KBM-7 (cell line): ENCODE measurements at places on chromosomes 7 and 10.

GRCh38 chr7:1603346-1604225 lies 33.8 kb upstream of the PSMG3 start:
- no peak for DNase-seq

- peak; percentile 45 for DNase-seq
Measured at GRCh38 chr10:118034791-118035261, 11.9 kb downstream of the RAB11FIP2 start.

DNA sequence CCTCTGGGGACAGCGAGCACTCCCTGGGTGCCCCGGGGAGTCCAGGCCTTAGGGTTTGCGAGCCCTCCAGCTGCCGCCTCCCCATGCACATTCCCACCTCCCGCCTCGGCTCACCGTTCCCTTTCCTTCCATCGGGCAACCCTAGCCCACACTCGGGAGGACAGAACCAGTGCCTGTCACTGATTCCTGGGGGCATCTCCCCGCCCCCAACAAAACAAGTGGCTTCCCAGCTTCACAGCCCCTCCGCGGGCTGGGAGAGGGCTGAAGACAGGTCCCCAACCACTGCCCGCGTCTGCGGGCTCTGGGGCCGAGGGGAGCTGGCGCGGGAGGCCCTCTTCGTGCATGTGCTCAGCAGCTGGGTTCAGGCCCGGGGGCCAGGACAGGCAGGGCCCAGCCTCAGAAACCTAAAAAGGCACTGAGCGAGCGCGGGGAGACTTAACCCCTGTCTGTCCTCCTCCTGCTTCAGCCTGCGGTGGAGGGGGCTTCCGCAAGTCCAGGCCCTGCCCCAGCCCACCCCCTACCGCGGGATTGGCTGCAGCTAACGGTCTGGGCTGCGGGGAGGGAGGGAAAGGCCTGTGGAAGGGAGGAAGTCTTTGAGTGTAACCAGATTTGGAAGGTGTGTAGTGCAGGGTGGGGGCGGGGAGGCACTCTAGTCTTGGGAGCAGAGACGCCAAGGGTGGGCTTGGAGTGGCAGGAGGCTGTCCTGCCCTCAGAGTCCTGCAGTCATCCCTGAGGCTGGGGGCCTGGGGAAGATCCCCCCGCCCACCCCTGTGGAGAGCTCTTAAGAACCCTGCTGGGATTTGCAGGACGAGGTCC lies 1.2 kb downstream of the FLNC start:
- peak; percentile 92 for DNase-seq

DNA sequence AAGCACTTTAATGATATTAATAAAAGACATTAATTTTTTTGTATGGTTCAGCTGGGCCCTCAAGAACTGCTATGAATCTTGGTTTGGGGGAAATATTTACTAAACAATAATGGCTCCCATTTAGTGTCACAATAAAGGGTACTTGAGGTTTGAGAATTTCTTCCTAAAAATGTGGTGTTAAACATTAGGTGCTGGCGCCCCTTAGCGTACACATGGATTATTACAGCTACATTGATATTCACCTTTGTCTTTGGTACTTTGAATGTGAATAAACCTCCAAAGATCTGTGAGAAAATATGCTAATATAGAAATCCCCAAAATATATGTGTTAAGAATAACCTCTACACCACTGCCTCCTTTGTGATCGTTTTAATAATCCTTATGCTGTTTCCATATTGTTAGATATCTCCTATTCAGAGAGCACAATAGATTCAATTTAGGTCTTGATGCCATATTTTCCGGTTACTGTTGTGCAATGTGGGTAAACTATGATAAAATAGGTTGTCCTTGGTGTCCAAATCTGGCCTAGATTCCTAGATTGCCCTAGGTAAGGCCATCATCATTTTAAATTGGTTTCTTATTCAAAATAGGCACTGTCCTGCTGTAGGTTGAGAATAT lies 161.8 kb upstream of the CACNA2D1 start:
- DNase-seq = peak; percentile 68

GRCh38 chr10:65534771-65535170 lies 1391.1 kb upstream of the LRRTM3 start:
- no peak for DNase-seq

- DNase-seq = no peak
Measured at GRCh38 chr7:80264769-80265495, 130.3 kb downstream of the GNAI1 start.

DNA sequence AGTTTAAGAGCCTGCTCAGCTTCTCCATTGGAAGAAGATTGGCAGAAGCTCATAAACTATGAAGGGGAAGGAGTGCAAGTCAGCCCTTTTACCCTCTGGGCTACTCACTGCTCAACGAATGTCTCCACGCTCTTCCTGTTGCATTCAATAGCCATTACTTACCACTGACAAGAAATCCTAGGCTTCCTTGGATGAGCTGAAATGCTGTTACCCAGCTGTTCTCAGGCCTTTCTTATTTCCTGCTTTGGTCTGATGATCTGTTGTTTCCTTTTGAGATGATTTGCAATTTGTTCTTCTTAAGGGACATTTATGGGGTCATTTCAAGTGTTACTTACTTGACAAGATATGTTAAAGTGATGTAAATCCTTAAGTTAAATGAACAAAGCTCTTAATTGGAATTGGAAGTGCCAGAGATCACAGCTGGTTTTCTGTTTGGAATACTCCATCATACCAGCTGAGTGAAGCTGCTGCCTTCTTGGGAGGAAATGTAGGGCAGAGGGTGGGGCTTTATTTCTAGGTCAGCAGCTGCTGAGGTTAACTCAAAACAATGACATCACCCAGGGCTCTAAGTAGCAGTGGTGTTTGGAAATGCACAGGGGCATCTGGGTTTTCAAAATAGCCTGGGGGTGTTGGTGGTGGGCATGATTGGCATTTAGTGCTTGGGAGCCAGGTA lies 170.0 kb downstream of the PRKCQ start:
- DNase-seq = peak; percentile 51

- DNase-seq = no peak
Measured at GRCh38 chr10:61815496-61815895, 86.0 kb upstream of the ARID5B start.

GRCh38 chr10:71521504-71522441 lies 125.1 kb downstream of the CDH23 start:
- no peak for DNase-seq

DNA sequence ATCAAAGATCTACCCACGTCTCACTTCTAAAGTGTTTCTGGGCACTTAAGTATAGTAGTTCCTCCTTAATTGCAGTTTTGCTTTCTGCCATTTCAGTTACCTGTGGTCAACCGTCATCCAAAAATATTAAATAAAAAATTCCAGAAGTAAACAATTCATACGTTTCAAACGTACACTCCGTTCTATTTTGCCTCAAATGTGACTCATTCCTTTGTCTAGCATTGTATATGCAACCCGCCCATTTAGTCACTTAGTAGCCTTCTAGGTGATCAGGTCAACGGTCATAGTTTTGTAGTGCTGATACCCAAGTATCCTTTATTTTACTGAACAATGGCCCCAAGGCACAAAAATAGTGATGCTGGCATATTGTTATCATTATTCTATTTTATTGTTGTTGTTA lies 33.8 kb downstream of the HGF start:
- DNase-seq = no peak

DNA sequence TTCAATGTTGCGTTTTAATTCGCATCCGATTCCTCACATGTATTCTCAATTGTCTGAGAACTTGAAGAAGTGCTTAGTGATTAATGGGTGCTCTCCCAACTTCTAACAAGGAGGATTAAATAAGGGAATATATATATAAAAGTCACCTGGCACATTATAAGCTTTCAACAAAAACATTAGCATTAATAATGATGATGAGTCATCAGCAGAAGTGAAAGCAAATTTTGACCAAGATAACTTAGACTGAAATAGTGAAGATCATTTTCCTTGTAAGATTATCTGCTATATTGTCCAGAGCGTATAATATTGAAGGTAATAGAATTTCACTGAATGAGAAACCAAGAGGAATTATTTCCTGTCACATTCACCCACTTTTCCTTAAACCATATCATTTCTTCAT lies 8.5 kb downstream of the ASAH2 start:
- DNase-seq = no peak

- no peak for DNase-seq
Measured at GRCh38 chr7:86792260-86792659, 148.6 kb downstream of the GRM3 start.

- DNase-seq = no peak
Measured at GRCh38 chr10:132595021-132595420, 57.4 kb downstream of the INPP5A start.

- no peak for DNase-seq
Measured at GRCh38 chr7:5406957-5407945, 16.4 kb downstream of the TNRC18 start.

DNA sequence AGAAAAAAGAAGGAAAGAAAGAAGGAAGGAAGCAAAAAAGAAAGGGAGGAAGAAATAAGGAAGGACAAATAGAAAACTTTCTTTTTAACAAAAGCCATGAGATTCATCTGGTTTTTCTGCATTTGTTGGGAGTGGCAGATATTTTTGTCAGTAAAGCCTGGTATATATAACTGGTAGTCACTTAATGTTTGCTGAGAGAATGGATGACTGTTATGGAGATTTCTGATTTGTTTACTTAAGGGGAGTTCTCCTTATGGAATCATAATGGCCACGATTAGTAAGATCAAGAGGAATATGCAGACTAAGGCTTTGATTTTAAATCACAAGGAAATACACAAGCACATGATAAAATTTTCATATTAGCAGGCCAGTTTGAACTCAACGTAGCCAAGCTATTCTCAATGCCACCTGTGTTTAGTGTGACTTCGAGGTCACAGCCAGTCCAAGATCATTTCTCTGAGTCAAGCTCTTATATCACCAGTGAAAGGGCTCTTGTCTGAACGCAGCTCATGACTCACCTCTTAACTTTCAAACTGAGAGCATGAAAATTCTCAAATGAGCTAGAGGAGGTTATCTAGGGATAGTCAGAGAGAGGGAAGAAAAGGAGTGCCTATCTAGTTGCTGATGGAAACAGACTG lies 445.1 kb upstream of the ZMIZ1 start:
- DNase-seq = no peak

GRCh38 chr10:118163217-118163616 lies 116.5 kb upstream of the RAB11FIP2 start:
- DNase-seq = no peak

DNA sequence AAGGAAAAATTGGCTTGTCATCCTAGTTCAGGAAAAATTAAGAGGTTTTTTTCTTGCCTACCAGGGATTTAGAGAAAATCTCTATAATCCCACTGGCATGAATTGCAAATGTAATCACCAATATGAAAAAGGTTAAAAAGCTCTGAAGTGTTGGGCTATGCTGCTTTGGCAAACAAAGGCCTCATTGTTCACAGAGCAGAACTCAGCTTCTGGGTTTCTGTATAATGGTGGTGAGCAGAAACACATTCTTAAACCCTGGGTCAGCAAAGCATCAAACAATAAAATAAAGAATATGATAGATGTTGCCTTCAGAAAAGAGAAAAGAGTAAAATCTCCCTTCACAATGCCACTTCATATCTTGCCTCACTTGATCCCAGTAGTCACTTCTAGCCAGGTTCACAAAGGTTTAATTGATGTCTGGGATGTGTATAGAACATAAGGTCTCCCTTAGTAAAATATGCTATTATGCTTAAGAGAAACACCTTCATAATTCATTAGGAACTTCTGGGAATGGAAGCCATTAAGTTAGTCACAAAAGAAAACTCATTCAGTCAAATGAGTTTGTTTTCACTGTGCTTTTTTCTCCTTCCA lies 1255.5 kb upstream of the PHF14 start:
- DNase-seq = no peak

GRCh38 chr7:68573271-68574005 lies 1024.8 kb upstream of the AUTS2 start:
- DNase-seq = no peak

- DNase-seq = no peak
Measured at GRCh38 chr7:16978358-16979244, 96.8 kb upstream of the AGR3 start.

DNA sequence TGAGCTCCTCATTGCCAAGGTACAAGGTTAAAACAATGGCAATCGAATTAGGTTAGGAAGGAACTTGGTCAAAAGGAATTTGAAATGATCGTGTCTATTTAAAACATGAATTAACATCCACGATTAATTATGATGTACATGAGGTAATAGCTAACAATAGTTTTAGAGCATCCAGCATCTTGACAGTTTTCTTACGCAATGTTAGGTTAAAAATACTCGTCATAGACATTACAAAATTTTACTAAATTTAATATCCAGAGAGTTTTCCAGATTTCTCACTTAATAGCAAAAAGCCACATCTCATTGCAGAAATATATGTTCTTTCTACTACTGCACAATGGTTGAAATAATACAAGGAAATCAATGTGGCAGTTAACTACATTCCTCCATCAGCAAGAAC lies 22.6 kb downstream of the CUBN start:
- no peak for DNase-seq

GRCh38 chr7:66930341-66930740 lies 9.3 kb downstream of the TMEM248 start:
- DNase-seq = peak; percentile 28

DNA sequence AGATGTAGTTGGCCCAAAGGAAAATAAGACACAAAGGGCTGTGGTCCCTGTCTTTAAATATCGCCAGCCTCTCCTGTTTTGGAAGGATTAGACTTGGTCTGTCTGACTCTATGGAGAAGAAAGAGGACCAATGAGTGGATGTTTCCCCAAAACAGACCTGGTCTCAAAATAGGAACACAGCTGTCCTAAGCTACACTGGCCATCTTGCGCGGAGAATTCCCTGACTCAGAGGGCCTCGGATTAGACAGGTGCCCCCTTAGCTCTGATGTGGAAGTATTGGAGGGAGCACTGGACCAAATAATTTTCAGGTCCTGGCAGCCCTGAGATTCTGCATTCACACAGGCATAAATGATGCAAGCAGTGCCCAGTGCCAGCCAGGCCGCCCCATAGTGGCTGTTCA lies 56.1 kb downstream of the CHST15 start:
- no peak for DNase-seq

DNA sequence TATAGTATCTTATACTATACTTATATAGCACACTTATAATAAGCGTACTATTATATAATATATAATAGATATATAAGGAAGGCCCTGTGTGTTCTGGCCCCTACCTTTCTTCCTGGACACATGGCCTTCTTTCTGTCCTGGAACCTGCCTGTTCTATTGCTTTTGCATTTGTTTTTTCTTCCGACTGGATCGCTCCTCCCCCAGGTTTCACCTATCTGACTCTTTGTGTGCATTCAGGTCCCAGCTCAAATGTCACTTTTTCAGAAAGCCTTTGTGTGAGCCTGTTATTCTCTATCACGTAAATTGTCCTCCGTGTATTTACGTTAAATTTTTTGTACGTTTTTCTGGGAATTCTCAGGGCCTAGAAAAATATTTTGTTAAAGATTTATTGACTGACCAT lies 2.9 kb upstream of the TRIM8 start:
- DNase-seq = no peak

DNA sequence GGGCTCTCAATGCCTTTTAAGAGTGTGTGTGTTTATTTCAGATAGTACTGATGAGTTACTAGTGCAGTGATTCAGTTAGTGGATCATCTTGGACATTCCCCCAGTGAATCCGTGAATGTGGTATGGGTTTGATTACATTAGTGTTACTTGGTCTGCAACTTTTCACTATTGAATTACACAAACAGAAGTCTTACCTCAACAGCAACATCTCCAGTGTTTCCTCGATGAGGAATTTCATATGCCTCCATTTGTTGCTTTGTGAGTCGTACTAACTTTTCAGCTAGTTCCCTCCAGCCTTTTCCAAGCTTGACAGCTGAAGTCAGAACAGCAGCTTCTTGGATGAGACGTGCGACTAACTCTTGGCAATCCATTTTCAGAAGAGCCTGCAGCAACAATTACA lies 63.2 kb downstream of the MACC1 start:
- DNase-seq = no peak
